SW 1271 (cell line): ENCODE measurements at places on chromosomes 1 and 21.

DNA sequence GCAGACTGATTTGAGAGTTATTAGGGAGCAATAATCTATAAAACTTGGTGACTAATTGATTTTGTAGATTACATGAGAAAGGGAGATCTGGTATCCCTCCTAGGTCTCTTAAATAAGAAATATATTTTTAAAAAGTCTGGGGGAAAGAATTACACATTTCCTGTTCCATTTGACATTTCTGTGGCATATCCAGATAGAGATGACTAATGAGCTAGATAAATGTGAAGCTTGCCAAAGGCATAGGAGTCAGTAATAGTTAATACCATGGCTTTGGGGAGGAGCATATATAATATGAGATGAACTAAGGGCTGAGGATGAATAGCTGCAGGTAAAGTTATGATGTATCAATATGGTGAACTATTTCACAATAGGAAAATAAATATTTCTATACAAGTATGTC lies 663.7 kb downstream of the PTPRC start:
- no peak for DNase-seq

GRCh38 chr1:25338986-25339385 lies 852 bp downstream of the TMEM50A start:
- DNase-seq = no peak

- no peak for DNase-seq
Observed at GRCh38 chr1:56472860-56473259, 106.5 kb downstream of the PLPP3 start.

GRCh38 chr1:243413431-243414151 lies 157.8 kb downstream of the SDCCAG8 start:
- DNase-seq = no peak

- no peak for DNase-seq
Observed at GRCh38 chr1:61638296-61638695, 86.6 kb downstream of the TM2D1 start.

- no peak for DNase-seq
Observed at GRCh38 chr1:234144901-234145300, 228.4 kb upstream of the COA6 start.

DNA sequence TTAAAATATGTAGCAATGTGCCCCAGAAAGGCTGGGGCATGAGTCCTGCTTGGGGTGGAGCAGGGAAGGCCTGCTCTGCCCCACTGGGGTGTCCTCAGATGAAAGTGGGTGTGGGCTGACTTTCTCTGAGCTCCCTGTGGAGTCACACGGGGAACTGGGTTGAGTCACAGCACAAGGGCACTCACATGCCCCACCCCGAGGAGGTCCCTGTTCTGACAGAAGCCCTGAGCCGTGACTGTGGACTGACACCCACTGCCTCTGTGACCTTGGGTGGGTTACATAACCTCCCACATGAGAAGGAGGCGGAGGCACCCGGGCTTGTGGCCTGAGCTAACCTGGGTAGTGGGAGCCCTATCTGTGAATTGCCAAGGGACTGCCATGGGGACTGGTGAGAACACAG lies 52.5 kb upstream of the TINAGL1 start:
- DNase-seq = no peak

DNA sequence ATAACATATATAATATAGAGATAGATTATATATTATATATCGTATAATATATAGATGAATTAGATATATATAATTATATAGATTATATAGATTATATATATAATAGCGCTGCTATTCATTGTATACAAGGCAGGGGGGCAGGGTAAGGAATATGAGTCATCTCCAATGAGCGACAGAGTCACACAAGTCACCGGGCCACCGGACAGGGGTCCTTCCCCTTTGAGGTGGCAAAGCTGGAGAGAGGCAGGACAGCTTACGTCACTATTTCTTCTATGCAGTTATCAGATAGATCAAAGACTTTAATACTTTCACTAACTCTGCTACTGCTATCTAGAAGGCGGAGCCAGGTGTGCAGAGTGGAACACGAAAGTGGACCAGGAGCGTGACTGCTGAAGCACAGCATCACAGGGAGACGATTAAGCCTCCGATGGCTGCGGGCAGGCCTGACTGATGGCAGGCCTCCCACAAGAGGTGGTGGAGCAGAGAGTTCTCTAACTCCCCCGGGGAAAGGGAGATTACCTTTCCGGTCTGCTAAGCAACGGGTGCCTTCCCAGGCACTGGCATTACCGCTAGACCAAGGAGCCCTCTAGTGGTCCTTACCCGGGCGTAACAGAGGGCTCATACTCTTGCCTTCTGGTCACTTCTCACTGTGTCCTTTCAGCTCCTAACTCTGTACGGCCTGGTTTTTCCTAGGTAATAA lies 2154.7 kb downstream of the MRPL39 start:
- DNase-seq = peak; percentile 36

GRCh38 chr21:34942911-34943310 lies 106.2 kb downstream of the RUNX1 start:
- DNase-seq = no peak

DNA sequence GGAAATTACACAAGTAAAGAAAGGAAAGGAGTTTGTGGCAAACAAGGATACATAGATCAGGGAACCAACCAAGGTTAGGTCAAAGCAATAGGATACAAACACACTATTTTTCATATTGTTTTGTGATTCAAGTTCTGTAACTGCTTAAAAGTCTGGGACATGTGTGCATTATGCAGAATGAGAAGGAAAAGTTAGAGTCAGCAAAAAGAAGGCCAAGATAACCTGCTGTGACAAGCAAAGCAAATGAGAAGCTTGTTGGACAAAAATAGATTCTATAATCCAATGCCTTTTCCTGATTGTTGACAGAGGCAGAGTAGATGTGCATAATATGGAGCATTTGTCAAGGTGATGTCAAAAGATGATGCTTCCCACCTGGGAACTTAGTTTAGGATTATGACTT lies 556.0 kb upstream of the CXADR start:
- no peak for DNase-seq

GRCh38 chr1:155598842-155599331 lies 11.1 kb upstream of the MSTO1 start:
- DNase-seq = no peak

DNA sequence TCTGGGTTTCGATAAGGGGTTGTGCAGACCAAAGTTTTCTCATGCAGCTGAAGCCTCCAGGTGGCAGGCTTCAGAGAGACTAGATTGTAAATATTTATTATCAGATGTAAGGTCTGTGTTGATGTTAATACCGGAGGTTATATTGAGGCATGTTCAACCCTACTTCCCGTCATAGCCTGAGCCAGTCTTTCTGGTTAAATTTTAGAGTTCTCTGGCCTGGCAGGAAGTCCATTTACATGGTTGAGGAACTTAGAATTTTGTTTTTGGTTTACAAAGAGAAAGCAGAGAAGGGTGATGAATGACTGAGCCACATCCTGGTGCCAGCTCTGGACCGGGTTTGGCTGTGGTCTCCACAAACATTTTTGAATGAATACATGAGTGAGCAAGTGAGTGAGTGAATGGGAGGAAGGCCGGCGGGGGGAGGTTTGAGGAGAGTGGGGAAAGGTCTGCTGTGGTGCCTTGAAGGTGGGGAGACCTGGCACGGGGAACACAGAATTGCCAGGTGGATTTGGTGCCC lies 218.5 kb downstream of the DISC1 start:
- DNase-seq = no peak

- DNase-seq = no peak
Observed at GRCh38 chr1:109531380-109531779, 8.3 kb upstream of the GPR61 start.

- no peak for DNase-seq
Observed at GRCh38 chr1:31243501-31244286, 4.0 kb upstream of the NKAIN1 start.

GRCh38 chr1:34865573-34865972 lies 6.0 kb upstream of the SMIM12 start:
- no peak for DNase-seq

DNA sequence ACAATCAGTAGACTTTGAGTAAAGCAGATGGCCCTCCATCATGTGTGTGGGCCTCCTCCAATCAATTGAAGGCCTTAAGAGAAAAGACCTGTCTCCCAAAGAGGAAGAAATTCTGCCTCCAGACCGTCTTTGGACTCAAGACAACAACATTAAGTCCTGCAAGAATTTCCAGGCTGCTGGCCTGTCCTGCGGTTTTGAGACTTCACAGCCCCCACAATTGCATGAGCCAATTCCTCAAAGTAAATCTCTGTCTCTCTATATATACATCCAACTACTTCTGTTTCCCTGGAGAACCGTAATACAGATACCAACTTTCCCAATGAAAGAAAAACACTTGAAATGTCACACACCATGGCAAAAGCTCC lies 16.4 kb downstream of the REG4 start:
- DNase-seq = no peak

DNA sequence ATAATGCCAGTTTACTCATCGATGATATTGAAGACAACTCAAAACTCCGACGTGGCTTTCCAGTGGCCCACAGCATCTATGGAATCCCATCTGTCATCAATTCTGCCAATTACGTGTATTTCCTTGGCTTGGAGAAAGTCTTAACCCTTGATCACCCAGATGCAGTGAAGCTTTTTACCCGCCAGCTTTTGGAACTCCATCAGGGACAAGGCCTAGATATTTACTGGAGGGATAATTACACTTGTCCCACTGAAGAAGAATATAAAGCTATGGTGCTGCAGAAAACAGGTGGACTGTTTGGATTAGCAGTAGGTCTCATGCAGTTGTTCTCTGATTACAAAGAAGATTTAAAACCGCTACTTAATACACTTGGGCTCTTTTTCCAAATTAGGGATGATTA lies 13.7 kb downstream of the GGPS1 start:
- DNase-seq = no peak

GRCh38 chr1:96833376-96833775 lies 111.8 kb downstream of the PTBP2 start:
- DNase-seq = no peak

DNA sequence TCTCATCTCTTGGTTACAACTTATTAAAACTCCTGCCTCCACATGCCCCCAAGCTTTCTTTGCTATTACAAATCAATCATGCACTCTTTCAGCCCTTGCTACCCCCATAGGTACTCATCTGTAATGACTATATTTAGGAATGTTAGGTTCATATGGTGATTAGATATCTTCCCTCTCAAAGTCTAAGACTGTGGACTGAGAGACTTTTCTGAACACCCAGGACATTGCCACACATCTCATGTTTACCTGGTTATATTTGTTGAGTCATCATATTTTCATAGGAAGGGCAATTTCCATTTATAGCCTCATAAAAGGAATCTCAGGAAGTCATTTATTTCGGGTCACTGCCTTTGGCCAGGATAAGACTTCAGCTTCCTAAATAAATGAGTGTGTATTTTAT lies 81.5 kb upstream of the LPGAT1 start:
- DNase-seq = no peak

DNA sequence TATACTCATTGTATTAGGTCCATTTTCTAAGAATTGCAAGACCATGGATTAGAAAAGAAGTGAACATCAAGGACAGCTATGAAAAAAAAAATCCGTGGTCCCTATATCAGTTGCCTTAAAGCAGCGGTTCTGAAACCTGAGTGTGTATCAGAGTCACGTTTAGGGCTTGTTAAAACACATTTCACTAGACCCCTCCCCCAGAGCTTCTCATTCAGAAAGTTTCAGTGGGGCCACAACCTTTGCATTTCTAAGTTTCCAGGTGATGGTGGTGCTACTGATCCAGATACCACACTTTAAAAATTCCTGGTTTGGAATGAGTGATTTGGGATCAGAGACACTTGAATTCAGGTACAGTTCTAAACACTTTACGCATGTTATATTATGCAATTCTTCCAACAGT lies 96.1 kb upstream of the PRMT6 start:
- no peak for DNase-seq

DNA sequence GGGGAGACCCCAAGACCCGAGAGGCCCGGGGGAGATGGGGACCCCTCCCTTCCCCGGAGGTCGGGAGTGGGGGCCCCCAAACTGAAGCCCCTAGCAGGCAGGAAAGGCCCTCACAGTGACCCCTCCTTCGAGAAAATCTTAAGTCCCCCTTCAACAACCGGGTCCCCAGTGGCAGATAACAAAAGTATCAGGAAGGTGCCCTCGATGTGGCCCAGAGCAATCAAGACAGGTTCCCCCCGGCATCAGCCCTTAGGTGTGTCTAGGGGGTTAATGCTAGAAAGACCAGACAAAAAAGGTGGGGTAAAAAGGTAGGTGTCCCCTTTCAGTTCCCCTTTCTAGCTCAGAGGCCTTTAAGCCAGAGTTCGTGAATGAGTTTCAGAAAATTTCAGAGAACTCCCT lies 282 bp upstream of the ECE1 start:
- peak; percentile 14 for DNase-seq

DNA sequence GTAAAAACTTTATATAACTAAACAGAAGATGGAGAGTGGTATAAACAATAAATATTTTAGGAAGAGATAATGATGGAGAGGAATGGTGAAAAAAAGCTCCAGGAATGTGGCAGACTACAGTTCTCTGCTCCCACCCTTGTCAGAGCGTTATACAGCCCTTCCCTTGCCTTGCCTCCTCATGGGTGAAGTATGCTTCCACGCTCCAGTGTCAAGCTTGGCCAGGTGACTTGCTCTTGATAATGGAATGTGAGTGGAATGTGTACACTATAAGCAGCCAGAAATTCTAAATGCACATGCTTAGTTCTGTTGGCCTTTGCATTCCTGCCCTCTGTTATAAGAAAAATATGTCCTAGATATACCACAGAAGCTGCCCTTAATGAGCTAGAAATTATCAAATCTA lies 24.7 kb upstream of the POGK start:
- DNase-seq = no peak

- DNase-seq = no peak
Observed at GRCh38 chr1:183645531-183645930, 7.6 kb downstream of the APOBEC4 start.

DNA sequence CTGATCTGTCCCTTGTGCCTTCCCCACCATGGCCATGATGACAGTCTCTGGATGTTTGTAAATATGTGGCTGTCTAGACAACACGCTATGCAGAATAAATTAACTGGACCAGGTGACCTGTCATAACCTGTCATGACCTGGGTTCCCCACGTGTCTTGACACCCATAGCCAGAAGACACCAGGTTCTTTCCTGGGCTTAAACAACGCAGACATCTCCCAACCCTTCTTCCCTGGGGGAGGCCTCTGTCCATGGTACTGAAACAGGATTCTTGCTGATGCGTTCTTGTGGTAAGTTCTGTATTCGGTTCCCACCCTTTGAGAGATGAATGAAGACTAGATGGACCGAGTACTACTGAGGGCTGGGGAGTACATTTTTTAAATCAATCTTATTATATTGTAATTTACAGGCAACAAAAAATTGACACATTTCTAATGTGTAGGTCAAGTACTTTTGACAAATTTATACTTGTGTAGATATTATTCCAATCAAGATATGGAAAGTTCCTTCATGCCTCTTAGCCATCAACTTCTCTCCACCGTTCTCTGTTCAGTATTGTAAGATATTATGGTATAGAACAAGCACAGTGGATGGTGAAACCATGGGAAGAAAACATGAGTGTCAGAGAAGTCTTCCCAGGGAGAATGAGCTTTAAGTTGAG lies 738.8 kb downstream of the PTPRU start:
- DNase-seq = no peak

GRCh38 chr21:41772351-41773080 lies 5.7 kb upstream of the RIPK4 start:
- DNase-seq = no peak
